NCI-H1092 (cell line): ENCODE measurements at places on chromosomes 7 and 10.

DNA sequence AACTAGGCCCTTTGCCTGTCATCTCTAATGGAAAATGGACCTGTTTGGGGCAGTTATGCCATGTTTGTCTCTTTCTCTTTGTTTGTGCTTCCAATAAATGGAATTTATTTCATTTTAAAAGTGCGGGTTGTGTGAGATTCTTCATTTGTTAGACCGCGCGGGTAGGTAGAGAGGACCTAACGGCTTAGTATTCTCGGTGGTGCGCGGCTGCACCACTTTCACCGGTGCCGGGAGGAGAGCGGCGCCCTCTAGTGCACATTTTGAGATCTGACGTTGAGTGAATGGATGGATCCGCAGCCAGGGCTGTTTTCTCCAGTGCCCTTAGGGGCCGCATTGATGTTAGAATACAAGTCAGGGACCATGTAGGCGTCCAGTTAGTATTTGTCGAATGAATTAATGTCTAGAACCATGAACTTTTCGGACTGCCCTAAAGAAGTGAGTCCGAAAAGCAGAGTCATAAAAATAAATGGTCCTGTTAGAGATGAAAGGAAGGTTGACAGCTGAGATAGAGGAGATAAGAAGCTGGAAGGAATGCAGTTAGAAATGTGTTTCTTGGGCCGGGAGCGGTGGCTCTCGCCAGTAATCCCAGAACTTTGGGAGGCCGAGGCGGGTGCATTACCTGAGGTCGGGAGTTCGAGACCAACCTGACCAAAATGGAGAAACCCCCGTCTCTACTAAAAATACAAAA, 29.3 kb upstream of the GIMAP8 start:
- DNase-seq, result peak; percentile 81

DNA sequence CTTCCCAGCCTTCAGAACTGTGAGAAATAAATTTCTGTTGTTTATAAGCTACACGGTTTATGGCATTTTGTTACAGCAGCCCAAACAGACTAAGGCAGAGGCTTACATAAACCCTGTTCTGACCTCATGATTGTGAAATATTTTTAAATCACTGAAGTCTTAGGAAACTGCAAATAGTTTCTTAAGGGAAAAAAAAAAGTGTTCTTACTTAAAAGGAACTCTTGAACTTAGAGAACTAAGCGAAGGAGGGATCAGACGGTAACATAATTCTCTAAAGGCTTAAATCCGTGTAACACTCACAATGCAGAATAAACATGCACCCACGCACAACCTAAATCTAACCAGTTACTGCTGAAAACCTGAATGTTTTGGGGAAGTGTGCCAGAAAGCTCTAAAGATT, 749.1 kb upstream of the LRRTM3 start:
- DNase-seq, result no peak

GRCh38 chr10:6647811-6648526, 67.9 kb upstream of the PRKCQ start:
- DNase-seq, result no peak

DNA sequence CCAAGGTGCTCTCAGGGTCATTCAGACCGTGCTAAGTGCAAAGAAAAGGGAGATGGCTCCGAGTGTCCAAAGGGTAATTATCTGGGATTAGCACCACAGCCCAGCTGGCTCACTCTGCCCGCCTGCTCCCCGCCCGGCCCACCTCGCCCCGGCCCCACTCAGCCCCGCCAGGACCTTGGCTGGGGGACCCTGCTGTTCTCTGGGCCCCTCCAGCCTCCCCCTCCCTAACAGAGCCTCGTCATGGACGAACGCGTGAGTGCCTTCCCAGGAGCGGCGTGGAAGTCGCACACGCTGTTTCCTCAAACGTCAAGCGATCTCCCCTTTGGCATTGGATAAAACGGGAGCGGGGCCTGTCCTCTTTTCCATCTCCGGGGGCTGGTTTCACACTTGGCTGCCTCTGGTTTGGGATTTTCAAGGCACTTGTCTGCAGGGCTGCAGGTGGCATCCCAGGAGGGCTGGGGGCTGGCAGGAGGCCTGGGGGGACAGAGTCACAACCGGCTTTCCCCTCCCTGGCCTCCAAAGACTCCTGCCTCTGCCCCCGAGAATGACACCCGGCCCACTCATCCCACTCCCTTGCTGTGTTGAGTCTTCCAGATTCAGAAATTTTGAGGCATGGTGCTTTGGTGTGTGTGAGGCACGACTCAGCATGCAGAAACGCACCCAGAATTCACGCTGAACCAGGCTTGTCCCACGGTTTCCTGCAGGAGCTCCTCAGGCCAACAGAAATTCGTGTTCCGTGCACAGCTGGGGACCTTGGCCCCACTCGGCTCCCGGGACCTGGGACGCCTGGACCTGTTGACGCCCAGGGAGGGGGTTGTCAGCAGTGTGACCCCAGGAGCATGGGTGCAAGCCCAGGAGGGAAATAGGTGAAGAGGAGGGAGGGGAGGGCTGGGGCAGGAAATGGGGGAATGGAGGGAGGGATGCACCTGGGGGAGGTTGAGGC, 110.0 kb downstream of the PDGFA start:
- DNase-seq, result no peak

DNA sequence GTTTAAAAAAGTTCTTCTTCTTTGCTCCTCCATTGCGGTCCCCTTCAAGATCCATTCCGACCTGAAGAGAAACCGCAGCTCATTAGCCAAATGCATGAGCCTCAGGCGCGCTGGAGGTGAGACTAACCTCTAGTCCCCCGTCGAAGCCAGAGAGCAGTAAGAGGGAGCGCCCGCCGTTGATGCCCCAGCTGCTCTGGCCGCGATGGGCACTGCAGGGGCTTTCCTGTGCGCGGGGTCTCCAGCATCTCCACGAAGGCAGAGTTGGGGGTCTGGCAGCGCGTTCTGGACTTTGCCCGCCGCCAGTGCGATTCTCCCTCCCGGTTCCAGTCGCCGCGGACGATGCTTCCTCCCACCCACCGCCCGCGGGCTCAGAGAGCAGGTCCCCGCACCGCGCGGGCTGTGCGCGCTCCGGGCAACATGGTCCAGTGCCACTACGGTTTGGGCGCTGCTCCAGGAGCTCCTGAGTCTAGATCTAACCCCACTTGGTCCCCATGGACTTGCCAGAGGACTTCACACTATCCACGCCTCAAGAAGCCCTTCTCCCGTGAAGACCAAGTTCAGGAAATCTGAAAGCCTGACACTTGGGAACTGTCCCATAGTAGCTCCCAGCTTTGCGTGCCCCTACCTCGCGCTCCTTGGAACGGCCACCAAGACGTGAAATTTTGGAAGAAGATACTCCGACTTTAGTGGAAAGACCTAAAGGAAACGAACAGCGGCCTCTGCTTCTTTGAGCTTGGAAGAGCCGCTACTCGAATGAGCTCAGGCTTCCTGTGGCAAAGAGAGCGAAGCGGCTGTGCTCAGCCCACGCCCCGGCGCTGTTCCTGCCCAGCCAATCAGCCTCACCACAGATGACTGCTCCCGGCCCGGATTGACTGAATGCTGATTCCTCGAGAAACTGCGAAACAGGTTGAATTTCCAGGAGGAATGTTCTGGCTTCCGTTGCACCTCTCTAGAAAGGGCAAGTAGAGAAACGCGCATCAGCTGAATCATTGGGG, at the start of gene ABCB1:
Gene ABCB1 (minus strand): TSS at position 755 of the 995 bp plus-strand sequence. CDS start 700 bp downstream, at position 55.
- DNase-seq, result peak; percentile 2

GRCh38 chr7:74138945-74139843, 35.0 kb upstream of the EIF4H start:
- no peak for DNase-seq

DNA sequence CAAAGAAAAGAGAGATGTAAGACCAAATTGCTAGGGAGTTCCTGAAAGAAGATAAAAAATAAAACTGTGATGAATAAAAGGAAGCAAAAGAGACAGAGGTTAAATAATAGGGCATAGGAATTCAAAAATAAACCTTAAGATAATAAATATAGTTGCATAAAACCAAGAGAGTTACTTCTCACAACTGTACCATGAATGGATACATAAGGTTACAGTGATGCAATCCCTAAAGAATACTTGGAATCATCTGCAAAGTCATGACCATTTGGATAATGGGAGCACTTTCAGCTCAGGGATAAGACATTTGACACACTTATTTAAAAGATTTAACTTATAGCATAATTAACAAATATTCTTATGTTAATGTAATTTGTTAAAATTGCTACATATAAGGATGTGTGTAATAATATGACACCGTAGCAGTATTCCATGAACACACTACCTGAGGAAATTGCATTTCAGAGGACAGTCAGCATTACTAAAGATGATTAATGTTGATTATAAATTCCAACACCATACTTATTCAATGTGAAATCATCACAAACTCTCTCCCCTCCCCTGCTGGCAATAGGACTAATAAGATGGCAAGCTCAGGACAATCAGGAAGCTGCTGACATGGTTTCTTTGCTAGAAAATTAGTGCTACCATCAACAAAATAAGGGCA, 202.1 kb upstream of the AKR1E2 start:
- DNase-seq, result no peak

DNA sequence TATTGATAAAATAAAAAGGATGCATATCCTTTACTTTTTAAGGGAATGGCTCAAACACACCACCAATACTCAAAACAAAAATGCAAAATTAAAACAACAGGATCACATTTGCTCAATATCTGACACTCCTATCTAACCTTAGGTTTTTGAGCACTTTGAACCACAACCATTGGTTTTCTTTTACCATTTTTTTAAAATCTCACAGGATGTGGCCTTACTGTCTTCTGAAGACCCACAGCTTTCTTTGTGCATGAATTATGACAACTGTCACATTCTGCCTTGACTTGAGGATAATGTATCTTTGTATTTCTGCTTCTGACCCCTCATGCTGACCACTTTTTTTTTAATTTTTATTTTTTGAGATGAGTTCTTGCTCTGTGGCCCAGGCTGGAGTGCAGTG, 461.1 kb upstream of the NRP1 start:
- no peak for DNase-seq

DNA sequence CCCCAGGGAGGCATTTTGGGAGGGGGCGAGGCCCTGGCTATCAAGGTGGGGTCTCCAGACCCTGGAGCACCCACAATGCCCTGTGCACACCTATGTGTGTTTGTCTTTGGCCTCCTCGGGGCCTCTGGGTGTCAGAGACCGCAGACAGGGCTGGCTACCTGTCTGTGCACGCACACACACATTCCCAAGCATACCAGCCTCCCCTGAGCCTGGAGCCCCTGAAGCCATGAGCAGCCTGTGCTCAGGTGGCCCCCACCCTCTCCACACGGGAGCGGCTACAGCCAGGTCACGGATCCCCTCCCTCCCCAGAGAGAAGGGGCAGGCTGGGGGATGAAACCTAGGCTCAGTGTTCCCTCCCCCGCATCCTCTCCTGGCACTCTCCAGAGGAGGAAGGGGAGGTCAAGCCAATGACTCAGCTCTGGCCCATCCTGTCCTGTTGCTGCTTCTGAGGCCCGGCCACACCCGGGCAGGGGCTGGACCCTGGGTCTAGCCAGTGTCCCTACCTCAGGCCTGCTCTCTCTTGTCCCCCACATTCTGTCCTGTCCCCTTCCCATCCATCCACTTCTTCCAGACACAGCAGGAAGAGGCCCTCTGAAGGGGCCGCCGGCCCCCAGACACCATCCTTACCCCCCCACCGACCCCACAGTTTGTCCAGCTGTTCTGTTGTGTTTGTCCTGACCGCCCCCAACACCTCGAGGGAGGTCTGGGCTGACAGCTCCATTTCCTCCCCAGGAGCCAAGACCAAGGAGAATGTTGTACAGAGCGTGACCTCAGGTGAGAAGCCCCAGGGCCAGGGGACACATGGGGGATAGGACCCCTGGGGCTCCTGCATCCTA, 720 bp downstream of the SNCG start:
- no peak for DNase-seq

DNA sequence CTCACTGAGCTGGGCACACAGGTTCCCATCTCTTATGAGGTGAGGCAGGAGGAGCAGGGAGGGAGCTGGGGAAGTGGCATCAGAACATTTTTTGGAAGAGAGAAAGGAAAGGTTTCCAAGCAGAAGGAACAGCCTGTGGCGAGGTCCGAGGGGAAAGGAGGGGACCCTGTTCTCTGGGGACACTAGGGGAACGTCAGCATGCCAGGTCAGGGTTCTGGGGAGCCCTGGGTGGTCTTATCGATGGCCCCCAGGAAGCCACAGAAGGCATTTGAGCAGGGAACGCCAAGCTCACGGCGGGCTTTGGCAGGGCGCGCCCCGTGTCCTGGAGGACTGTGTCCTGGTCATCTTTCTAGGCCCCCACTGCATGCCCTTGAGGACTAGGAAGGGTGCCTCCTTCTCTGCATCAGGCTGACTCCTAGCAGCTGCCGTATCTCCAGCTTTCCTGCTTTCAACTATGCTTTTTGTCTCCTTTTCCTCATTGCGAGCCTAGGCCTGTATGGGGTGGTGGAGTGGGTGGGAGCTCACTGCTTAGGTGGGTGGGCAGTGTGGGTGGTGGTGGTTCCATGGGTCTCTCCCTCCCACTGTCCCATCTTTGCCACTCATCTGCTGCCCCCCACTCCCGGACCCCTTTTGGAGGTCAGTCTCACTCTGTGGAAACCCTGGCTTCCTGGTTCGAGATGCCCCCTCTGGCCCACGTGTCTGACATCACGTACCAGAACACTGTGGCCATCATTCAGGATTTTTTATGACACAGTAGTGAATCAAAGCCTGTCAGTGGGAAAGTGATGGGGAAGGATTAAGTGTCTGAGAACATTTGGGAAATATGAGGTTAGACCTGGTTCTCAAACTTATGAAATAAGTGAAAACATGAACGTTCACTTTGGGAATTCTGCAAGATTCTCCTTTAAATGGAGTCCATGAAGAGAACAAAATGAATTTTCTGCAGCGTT, 89.1 kb downstream of the CUX1 start:
- DNase-seq, result no peak

GRCh38 chr7:116113310-116113709, 82.7 kb upstream of the TFEC start:
- DNase-seq, result no peak

DNA sequence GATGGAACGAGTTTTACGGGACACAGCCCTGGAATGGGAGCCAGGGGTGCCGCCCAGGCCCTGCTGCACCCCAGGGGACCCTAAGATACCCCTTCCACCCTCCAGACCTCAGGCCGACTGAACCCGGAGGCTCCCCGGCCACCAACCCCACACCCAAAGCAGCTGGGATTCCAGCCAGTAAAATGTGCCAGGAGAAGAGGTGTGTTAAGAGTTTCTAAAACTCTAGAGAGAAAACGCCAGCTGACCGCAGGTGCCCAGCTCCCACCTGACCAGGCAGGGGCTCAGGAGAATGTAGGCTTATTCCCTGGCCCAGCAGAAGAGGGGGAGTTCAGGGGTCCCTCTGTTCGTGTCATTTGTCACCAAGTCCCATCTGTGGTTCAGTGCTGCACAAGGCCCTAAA, 17.5 kb downstream of the NUDT1 start:
- DNase-seq, result no peak
